ENCODE measurements at places on chromosomes 4 and X.

- DNase-seq: no peak
Measured at GRCh38 chr4:85548116-85548515, 73.2 kb downstream of the ARHGAP24 start.

DNA sequence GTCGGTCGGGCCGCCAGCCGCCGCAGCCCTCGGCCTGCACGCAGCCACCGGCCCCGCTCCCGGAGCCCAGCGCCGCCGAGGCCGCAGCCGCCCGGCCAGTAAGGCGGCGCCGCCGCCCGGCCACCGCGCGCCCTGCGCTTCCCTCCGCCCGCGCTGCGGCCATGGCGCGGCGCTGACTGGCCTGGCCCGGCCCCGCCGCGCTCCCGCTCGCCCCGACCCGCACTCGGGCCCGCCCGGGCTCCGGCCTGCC, 213 bp downstream of the NFKB1 start:
- no peak for DNase-seq

- DNase-seq: no peak
Measured at GRCh38 chr4:7068279-7068842, 497 bp upstream of the GRPEL1 start.

GRCh38 chrX:139811942-139812629, 104.1 kb upstream of the MCF2 start:
- no peak for DNase-seq

DNA sequence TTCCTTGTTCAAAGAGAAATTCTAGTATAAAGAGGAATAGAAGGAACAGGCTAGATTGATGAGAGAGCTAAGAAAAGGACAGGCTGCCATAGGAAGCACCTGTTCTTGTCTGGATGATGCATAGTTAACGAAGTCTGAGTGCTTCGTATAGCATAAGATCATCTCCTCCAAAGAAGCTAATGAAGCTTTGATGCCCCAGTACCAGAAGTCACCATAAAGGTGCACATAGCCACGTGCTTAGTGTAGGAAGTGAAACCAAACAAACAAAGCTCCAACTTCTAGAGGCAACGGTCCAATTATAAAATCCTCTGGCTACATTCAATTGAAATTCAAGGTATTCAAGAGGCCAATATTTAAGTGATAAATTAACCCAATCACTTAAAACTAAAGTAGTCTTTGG, 31.0 kb downstream of the AFAP1 start:
- no peak for DNase-seq

DNA sequence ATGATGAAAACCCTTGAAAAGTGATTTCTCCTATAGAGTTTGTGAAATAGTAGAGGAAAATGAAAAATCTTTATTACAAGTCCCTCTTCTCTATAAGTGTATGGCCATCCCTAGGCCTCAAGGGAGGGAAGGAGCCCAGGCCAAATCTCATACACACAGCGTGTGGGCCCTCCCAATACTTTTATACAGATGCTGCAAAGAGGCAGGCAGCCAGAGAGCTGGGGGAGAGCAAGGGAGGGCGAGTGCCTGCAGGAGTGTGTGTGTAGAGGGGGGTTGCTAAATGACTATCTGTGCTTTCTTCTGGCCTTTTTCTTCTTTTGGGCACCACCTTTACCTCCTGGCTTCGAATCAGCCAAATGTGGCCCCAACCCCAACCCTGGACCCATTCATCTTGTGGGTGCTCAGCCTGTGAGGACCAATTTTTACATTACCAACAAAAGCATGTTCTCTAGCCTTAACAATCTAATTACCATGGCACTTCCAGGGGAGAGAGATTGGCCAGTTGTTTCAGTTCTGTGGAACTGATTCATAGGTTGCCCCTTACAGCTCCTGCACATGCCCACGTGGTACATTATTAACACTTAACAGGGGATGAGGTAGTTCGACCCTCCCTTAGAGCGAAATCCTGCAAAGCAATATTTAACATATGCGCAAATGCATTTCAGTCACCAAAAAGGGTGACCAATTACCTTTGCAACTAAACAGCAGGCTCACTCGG, 2.0 kb downstream of the GPC3 start:
- no peak for DNase-seq

- no peak for DNase-seq
Measured at GRCh38 chr4:133137571-133137970, 11.5 kb upstream of the PCDH10 start.

DNA sequence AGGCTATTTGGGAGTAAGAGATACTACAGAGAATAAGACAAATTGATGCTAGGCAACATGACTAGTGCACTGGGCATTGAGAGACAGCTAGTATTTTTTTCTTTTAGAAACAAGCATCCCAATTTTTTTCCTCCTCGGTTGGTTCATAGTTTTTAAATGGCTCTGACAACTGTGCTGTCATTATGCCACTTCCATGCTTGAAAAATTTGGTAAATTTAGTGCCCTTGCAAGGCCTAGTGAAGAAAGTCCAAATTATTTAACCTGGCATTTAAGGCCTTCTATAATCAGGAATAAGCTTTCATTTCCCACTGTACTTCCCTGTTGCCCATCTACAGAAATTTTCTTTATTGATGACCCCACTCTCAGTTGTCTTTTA, 15.8 kb downstream of the VSIG4 start:
- no peak for DNase-seq

GRCh38 chr4:24956763-24957162, 43.9 kb upstream of the CCDC149 start:
- DNase-seq: no peak

DNA sequence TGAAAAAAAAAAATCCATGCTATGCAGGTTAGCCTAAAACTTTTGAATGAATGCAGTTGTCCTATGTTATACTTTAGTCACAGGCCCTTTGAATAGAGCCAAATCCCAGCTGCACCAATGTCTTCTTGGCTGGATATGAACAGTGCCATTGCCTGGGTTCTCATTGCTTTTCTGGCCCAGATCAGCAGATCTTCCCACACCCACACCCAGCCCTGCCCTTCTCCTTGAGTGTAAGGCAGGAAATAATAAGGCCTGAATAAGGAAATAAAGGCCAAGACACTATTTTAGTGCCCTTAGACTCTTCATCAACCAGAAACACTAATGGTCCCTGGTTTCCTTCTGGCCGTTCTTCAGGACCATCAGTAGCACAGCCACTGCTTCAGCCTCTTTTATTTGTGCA, 66.6 kb downstream of the USP38 start:
- DNase-seq: no peak

GRCh38 chrX:15336023-15336413, 695 bp upstream of the PIGA start:
- DNase-seq: peak; percentile 28

- no peak for DNase-seq
Measured at GRCh38 chr4:183961795-183962194, 56.7 kb downstream of the STOX2 start.

GRCh38 chr4:158068068-158068467, 104.8 kb downstream of the GASK1B start:
- DNase-seq: no peak

- no peak for DNase-seq
Measured at GRCh38 chrX:24002167-24002566, 24.8 kb downstream of the KLHL15 start.

- no peak for DNase-seq
Measured at GRCh38 chr4:27088491-27088890, 227.8 kb downstream of the STIM2 start.

GRCh38 chr4:142142366-142143054, 506.1 kb downstream of the IL15 start:
- DNase-seq: no peak

DNA sequence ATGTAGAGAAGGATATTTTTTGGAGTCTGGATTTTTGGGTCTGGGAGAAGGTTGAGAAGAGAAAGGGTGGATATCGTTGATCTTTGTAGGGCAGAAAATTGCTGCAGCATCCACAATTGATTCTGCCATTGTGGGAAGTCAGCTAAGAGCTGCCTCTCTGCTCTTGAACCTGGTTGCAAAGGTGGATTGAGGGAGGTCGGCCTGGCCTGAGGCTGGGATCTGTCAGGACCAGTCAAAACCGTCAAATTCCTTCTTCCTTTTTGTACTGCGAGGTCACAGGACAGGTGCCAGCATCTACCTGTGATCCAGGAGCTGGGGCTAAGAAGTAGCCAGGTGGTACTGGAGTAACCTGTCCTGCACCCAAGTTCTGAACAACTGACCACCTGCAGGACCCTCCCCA, 93.7 kb downstream of the SHOX start:
- DNase-seq: no peak

GRCh38 chr4:42816189-42816879, 76.2 kb upstream of the GRXCR1 start:
- no peak for DNase-seq

DNA sequence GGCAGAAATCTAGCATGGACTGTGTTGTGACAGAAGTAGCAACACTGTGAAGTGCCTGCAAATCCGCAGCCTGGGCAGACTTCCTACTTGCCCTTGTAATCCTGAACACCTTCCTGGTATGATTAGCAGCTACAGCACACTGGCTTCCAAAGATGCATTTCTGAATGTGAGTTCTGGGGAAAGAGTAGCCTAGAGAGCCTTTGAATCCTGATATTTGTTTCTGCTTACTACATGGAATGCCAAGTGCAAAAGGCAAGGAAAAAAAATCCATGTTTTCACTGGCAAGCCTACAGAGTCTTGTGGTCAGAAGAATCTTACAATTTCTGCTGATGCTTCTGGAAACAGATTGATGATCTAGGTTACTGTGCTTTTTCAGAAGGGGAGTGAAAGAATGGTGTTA, 223.7 kb downstream of the COL25A1 start:
- no peak for DNase-seq

- DNase-seq: no peak
Measured at GRCh38 chr4:168712316-168712890, 215.6 kb downstream of the PALLD start.

All from left kidney (tissue), 8 donors.